ENCODE measurements at places on chromosomes 7 and 10.

- no peak for DNase-seq
Measured at GRCh38 chr10:80900661-80901060, 363.0 kb downstream of the SH2D4B start.

DNA sequence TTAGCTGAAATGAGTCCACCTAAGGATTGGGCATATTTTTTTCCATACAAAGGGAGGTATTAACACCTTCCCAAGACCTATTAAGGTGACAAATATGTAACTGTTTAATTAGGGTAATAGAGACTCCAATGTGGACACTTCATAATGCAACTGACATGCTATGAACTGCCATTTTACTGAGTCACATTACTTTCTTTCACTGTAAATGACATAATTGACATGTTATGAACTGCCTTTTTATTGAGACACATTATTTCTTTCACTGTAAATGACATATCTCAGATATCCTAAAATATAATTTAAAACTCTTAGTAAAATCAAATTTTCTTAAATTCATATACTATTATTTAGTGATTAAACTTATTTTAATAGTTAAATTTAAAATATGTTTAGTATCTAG, 528.8 kb upstream of the PCDH15 start:
- DNase-seq: no peak

DNA sequence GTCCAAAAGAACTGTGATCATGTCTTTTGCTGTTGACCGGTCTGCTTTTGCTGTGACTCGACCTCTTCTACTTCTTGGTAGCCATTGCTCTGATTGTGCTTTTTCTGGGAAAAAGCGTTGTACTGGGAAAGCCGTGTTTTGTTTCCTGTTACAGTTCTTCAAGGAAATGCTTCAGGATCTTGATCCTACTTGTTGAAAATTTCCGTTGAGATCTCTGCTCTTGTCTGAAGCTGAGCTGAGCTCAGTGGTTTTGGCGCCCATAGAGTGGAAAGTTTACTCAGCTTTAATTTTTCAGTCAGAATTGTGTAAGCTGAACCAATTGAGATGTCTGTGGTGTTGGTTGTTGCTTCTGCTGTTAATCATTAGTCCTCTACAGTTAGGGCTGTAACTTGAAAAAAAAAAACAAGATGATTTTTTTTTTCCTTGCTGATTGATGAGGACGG, 302.2 kb downstream of the CCDC3 start:
- DNase-seq: no peak

- no peak for DNase-seq
Measured at GRCh38 chr7:716222-716621, 10.3 kb upstream of the DNAAF5 start.

DNA sequence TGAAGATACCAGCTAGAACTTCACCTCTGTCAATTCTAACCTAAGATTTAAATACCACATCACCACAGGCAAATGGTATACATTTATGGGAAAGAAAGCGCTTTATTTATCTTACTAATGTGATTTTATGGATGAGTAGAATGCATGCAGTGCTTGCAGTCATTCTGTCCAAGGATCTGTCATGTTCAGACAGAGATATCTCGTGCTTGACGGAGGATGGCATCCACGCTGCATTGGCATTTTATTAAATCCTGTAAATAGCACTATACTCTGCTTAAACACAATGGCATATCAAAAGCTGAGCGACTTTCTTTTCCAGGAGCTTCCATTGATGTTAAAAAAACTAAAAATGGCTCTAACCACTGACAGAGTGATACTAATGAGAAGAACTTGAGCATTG, 133.7 kb upstream of the CAV2 start:
- no peak for DNase-seq

- DNase-seq: no peak
Measured at GRCh38 chr10:73168465-73168803, 515 bp downstream of the FAM149B1 start.

DNA sequence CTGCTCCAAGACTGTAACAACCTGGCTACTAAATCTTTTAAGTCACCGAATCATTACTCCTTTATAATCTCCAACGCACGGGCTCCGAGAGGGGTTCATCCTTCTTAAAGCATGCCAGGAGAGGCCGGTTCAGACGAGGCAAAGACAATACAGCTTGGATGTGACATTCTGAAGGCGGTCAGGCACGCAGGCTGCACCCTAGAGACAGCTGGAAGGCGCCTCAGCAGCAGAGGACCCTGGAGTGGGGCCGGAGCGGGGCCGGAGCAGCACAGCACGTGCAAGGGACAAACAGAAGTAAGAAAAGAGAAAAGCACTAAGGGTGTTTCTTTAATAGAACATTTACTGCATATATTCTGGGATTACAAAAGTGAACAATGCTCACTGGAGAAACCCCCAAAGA, 97.8 kb upstream of the PPP2R2D start:
- DNase-seq: no peak

- DNase-seq: no peak
Measured at GRCh38 chr7:3980300-3980643, 679.2 kb downstream of the SDK1 start.

- DNase-seq: no peak
Measured at GRCh38 chr7:117750612-117751563, 122.4 kb downstream of the CTTNBP2 start.

DNA sequence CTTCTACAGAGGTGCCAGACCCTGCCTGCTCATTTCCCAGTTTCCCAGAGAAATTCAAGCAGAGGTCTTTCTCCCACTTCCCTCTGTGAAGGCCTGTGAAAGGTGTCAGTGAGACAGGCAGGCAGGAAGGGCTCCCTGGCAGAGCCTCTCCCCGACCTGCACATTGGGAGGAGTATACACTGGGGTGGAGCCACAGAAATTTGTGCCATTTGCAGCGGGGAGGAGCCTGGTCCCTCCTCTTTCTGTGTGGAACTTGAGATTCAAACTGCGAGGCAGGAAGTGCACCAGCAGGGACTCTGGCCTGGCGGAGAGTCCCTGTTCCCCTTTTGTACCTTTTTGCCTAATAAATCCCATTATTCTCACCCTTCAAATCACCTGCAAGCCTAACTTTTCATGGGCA, 54.6 kb upstream of the OPN4 start:
- no peak for DNase-seq

GRCh38 chr10:129689671-129690071, 222.6 kb downstream of the MGMT start:
- no peak for DNase-seq

GRCh38 chr7:96837593-96837992, 127.9 kb upstream of the SEM1 start:
- DNase-seq: no peak

GRCh38 chr10:52481986-52482555, 168.0 kb downstream of the DKK1 start:
- no peak for DNase-seq

GRCh38 chr7:37212051-37212450, 236.6 kb downstream of the ELMO1 start:
- no peak for DNase-seq

DNA sequence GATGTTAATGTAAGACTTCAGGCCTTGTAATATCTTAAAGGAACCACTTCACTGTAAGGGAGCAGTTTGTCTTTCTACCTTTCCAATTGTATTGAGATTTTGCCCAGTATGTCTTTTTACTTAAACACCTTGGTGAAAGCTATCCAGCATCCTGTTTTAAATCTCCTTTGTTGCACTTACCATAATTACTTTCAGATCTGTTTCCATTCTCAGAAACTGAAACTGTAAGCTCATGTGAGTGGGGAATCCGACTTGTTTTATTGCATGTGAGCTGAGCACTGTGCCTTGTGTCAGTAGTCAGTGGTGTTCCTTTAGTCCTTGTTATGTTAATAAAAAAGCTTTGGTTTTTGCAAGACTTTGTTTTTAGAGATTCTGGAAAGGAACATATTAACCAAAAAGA, 42.2 kb downstream of the BMPR1A start:
- no peak for DNase-seq

- no peak for DNase-seq
Measured at GRCh38 chr10:2051108-2051507, 313.8 kb upstream of the ADARB2 start.

DNA sequence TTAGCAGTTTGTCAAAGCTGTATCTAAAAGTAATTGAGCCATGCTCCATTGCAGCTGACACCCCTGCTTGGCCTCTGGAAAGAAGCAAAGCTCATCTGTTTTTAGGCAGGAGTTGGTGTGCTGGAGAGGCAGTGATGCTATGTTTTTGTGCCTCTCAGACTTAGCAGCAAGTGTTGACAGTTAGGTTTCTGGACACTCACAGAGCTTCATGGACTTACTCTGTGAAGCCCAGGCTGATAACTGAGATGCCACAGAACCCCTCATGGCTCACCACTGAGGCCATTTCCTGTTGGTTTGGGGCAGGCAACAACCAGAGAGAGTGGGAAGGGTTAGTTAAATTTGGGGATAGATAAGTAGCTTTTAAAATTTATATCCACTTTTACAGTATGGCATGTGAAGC, 59.8 kb downstream of the BTAF1 start:
- DNase-seq: no peak

DNA sequence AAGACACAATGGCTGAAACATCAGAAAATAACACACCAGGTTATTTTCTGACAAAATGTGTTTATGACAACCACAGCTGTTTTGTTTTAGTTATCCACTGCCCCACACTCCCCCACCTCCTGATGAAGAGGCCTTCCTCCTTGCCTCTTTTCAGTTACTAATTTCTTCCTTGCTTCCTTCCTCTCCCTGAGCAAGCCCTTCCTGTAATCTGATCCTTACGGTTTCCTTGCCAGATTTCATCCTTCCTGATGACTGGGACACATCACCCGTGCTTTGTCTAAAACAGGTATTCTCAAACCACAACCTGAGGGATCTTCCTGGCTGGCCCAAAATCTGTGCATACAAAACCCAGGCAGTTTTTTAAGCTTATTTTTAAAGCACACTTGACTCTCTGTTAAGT, 39.4 kb downstream of the CHST15 start:
- no peak for DNase-seq

DNA sequence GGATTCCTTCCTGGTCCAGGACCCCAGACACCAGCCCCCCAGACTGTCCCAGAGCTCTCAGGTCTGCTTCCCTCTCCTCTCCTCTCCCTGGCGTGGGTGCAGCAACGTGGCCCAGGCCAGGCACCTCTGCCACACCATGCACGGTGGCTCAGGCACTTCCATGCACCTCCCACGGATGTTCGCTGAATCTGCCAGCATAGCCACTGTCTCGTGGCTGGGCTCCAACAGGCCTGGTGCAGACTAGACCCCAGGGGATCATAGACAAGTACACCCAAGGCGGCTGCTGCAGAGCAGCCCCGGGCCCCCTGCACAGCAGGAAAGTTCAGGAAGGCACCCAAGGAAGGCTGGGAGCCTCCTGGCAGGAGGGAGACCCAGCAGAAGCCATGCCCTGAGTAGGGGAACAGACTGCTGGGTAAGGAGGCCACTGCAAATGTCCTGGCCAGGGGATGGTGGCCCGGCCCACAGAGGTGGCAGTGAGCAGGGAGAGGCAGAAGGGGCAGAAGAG, 4.4 kb downstream of the RASGEF1A start:
- no peak for DNase-seq

All from activated naive CD4-positive, alpha-beta T cell (primary cell).